ENCODE measurements at places on chromosomes 5 and 9.

DNA sequence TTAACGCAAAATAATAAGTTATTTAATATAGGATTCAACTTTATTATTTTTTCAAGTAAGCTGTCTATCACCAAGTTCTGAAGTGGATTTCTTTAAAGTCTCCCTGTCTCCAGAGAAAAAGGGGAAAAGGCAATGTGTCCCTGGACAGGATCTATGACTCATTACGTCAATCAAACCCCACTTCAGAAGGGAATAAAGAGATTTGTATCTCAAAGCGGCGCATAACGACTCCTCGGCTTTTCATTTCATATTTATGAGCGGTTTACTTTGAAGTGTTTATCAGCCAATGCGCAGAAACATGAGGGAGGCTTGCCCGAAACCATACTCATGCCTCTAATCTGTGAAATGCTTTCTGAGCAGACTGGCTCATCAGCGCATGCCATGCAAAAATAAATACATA lies 938.6 kb upstream of the WWC1 start:
- no peak for DNase-seq

GRCh38 chr9:124016175-124017050 lies 4.8 kb downstream of the LHX2 start:
- DNase-seq, result no peak

DNA sequence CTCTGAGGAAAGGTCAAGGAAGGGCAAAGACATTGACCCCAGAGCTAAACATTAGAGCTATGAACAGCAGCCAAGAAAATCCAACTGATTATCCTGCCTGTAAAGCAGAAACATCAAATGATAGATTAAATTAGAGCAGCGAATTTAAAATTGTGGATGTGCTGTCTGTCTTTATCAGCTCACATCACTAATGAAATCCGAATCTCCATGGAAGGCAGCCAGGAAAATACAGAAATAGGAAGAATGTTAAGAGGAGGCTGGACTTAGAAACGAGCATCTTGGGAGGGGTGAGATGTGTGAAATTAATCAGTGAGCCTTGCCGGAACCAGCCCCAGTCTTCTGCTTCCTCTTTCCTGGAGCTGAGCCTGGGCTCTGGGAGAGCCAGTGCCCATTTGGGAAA lies 191.0 kb downstream of the PJA2 start:
- no peak for DNase-seq

DNA sequence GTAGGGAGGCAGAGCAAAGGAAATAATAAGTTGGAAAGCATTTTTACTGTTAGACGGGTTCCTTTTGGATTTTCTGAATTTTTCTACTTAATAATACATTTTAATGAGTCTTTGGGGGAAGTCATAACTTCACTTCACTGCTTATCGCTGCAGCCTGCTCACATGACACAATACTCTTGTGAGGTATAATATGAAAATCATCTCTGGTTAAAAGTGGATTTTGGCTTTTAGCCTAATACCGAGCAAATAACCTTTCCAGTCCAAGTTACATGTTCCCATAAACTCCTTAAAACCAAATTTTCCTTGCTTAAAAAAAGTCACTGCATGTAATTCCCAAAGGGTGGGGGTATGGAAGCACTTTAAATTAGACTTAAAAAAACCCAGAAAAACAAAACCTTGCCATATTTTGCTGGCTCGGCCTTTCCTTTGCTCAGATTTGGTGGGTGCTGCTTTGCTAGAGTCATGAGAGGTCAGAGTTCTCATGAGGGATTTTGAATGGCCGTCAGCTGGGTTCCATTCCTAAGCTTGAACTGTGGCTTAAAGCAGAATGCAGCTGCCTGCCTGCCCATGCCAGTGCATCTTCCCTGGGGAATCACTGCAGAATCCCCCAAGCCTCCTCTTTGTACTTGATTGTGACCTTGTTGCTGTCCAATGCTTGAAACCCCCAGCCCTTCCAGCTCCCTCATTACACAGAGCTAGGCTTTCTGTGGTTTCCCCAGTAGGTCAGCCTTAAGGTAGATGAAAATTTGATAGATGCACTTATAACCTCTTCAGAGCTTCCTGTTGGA lies 331.8 kb downstream of the KDM4C start:
- DNase-seq, result no peak

GRCh38 chr9:69192214-69192613 lies 18.1 kb downstream of the TJP2 start:
- DNase-seq, result no peak

GRCh38 chr9:114051281-114051680 lies 26.8 kb downstream of the AMBP start:
- no peak for DNase-seq

DNA sequence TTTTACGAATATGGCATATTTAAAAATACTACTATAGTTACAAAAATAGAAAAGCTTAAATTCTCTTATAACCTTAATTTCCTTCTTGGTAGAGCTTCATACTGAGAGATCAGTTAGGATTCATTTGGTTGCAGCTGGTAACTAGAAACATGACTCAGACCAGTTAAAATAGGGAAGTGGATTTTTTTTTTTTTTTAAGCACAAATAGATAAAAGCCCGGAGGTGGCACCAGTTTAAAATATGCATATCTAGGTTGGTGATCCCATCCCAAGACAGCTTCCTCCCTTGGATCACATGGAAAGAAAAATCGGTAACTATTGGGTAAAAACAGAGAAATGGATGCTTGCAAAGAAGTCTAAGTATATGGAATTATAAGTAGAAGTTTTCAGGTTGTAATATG lies 1634.3 kb downstream of the MAT2B start:
- no peak for DNase-seq

GRCh38 chr5:96330530-96331140 lies 102.4 kb downstream of the PCSK1 start:
- no peak for DNase-seq

GRCh38 chr5:30103052-30103451 lies 1090.4 kb upstream of the CDH6 start:
- no peak for DNase-seq

GRCh38 chr5:43232943-43233833 lies 41.2 kb downstream of the NIM1K start:
- DNase-seq, result no peak

DNA sequence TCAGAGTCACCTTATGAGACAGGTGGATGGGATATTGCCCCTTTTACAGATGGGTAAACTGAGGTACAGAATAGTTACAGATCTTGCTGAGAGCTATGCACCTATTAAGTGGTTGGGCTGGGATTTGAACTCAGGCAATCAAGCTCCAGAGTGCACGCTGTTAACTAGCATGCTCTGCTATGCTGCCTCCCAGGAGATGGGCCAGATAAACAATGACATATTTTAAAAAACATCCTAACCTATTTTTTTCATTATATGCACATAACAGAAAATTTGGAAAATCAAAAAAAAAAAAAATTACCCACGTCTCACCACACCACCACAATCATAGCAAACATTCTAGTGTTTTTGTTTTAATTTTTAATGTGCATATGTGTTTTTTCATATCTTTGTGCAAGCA lies 123.4 kb upstream of the STC2 start:
- no peak for DNase-seq

DNA sequence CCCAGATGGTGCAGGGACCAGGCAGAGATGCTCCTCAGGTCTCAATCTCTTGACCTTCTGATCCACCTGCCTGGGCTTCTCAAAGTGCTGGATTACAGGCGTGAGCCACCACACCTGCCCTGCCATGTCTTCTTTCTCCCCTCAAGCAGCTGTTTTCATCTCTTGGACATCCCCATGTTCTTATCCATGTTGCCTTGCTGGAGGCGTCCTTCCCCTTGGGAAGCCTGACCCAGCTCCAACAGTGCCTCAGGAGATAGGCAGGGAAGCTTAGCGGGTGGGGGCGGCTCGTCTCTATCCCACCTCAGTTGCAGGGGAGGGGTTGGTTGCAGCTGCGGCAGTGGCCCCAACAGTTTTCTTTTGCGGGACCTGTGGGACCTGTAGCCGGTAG lies 24.7 kb upstream of the SPATA31E1 start:
- no peak for DNase-seq

DNA sequence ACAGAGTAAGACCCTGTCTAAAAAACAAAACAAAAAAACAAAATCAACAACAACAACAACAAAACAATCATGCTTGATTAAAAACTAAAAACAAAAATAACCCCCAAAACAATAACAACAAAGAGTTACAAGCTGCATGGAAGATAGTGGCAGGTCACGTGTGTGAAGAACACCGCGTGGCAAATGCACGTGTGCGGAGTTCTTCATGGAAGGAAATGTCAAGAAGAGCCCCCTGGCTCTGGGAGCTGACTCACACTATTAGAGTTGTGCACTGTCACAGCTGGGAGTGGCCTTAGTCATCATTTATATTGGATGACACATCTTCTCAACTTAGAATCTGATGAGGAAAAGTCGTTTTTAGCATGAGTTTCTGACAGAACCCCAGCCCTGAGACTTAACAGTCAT lies 110.5 kb downstream of the JMY start:
- no peak for DNase-seq

DNA sequence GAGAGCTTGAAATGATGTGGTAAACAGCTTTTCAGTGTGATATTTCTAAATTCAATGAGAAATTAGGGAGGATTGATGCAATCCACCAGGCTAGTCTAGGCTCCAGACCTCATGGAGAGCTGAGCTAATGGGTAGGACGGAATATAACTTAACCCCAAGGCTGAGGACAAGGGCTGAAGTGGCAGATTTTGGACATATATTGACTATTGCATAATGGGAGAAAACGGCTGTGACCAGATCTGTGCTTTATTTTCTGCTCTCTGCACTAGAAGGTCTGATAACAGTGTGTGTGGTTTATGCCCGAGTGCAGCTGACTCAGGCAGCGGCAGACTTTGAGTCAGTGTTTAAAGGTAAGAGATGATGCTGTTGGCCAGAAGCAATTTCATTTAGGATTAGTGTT lies 70.6 kb downstream of the ACTBL2 start:
- no peak for DNase-seq

GRCh38 chr5:40774623-40775022 lies 18.9 kb upstream of the TTC33 start:
- no peak for DNase-seq

- DNase-seq, result no peak
Measured at GRCh38 chr9:116964258-116964657, 277.2 kb downstream of the TRIM32 start.

- no peak for DNase-seq
Measured at GRCh38 chr5:32785611-32786254, 74.6 kb downstream of the NPR3 start.

DNA sequence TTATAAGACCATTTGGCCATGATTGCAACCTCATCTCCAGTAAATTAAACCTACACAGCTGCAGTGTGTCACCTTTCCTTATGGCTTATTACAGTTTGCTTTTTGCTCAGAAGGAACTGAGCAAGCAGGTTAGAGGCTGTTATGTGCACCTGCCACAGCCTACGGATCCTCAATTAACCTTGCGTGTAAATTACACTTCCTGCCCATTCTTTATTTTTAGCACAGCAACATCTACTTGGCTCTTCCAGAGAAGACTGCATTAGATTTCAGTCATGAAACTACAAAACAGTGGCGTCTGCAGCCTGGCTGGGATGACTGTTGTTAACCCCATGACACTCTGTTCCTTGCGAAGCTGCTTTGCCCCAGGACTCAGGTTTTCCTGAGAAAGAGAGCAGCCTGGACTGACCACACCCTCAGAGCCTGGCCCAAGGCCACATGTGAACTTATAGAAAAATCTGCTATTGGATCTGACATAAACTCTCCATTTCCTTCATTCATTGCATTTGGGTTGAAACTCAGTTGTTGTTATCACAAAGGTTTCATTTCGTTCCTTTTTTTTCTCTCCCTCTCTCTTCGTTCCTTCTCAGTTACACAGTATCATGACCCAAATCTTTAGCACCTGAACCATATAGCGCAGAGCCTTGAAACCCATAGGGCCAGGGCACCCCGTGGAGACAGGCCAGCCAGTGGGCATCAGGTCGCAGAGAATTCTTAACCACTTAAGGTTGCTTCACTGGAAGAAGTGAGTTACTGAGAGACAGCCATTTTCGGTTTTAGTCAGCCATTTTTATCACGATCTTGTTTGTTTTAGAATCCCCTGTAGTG lies 138.6 kb downstream of the PALM2AKAP2 start:
- no peak for DNase-seq

DNA sequence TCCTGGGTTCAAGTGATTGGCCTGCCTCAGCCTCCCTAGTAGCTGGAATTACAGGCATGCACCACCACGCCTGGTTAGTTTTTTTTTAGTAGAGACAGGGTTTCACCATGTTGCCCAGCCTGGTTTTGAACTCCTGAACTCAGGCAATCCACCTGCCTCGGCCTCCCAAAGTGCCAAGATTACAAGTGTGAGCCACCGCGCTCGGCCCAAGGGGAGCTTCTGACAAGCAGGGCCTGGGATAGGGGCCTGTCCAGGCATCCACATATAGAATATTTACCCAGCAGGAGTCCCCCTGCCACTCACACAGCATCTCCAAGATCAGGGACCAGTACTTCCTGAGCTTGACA lies 10.1 kb downstream of the IRF1 start:
- no peak for DNase-seq

DNA sequence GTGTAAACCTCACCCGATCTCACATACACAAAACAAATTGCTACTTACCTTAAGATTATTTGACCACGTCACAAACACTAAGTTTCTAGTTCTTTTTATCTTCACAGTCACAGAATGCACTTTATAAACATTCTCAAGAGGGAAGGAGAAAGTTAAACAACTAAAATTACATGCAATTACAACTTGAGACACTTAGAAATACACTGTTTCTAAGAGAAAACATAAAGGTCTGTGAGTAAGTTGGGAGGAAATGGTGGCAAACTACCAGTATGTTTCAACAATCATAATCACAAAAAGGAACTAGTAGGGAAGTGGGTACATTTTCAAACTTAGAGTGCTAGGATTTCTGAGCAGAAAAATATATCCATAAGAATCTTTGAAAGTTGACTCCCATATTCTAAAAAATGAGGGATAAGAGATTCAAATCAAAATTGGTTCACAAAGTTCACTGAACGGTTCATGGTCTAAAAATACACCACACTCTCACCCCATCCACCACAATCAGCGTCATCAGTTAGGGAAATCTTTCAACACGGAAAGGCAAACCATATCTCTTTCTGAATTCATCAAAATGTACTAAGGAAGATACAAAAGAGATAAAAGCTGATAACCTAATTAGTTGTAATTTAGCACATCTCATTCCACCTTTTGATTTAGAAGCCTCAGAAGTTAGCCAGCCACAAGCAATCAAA lies 182.6 kb downstream of the BNC2 start:
- DNase-seq, result no peak

GRCh38 chr5:124560370-124560769 lies 186.1 kb downstream of the ZNF608 start:
- no peak for DNase-seq

DNA sequence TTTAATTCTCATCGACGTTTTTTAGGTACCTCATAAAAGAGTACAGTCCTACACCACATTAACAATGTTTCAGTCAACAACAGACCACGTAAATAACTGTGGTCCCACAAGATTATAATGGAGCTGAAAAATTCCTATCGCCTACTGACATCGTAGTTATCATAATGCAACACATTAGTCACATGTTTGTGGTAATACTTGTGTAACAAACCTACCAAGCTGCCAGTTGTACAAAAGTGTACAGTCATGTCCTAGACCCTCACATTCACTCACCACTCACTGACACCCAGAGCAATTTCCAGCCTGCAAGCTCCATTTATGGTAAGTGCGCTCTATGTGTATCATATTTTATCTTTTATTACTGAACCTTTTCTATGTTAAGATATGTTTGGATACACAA lies 16.8 kb downstream of the GNAQ start:
- DNase-seq, result no peak

- DNase-seq, result no peak
Measured at GRCh38 chr5:168793841-168794837, 215.0 kb upstream of the PANK3 start.
